Suppressor macrophage treated with lipopolysaccharide for 1 hour (primary cell): ENCODE measurements at places on chromosomes 16 and 17.

- DNase-seq: no peak
Observed at GRCh38 chr16:31250782-31251384, 8.9 kb upstream of the ITGAM start.

DNA sequence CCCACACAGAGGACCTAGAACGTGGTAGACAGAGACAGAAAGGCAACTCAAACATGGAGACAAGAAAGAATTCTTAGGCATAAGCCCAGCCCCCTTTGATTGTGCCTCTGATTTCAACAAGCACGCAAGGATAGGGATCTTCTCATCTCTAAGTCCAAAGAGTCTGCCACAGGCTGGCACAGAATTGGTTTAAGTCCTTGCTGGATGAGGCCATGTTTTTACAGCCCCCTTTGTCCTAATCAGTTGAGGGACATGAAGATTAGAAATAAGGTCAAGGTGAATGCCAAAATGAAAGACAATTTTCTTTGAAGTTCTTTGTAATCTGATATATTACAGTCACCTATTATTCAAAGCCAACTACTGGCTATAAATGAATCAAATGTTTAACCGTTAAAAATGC lies 68.0 kb upstream of the ATP2A3 start:
- no peak for DNase-seq

DNA sequence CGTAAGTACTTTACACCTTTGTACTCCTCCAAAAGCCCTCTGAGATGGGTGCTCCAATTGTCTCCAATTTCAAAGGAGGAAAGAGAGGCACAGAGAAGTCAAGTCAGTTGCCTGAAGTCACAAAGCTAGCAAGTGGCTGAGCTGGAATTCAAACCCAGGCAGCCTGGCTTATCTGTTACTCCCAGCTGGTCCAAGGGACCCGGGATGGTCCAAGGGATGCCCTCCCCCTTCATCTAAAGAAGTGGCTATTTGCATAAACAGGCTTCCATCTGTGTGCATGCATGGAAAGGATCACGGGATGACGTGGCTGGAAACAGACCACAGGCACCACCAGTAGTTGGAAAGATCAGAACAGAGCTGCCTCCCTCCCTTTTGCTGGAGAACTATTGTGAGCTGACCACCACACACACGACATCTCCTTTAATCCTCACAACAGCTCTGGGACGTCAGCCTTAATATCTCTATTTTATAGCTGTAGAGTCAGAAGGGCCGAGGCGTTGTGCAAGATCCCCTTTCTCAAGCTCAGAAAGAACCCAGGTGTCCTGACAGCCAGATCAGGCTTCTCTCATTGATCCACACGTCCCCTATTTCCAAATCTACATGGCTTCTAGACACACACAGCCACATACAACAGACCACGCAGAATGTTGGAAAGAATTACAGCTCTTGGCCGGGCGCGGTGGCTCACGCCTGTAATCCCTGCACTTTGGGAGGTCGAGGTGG lies 10.9 kb upstream of the COL1A1 start:
- DNase-seq: no peak

- DNase-seq: no peak
Observed at GRCh38 chr17:33401249-33401648, 108.2 kb upstream of the ASIC2 start.

DNA sequence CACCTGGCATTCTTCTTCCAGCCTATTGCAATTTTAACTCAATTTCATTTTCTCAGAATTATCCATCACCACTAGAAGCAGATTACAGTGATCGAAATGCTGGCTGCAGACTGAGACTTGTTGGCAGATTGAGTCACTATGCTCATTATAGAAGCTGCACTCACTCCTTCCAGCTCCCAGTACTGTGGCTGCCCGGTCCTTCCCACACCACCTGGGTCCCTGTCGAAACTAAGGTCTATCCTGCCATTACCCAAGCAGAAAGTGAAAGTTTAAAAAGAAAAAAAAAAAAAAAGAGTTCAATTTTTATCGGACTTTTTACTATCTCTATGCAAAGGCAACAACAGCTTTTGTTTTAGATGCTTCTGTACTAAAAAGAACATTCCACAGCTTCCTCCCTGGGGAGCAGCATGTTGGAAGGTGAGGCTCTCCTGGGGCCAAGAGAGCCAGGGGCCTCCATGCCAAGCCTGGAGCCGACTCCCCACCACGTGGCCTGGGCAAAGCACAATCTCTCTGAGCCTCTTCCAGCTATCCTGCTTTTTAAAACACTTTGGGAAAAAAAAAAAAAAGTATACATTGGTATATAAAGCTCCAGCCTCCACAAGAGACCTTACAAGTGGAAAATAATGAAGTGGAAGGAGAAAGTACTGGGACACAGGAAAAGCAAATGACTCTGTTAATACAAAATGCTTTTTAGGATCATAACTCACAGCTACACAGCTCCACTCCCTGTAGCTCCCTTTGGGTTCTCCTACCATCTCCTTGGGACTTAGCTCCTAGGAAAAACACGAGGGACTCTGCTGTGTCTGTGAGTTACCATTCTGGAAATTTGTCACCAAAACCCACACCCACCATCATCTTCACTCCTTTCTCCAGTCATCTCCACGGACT lies 77.8 kb downstream of the USP31 start:
- DNase-seq: no peak

- no peak for DNase-seq
Observed at GRCh38 chr16:10647721-10648296, 46.9 kb downstream of the TEKT5 start.

DNA sequence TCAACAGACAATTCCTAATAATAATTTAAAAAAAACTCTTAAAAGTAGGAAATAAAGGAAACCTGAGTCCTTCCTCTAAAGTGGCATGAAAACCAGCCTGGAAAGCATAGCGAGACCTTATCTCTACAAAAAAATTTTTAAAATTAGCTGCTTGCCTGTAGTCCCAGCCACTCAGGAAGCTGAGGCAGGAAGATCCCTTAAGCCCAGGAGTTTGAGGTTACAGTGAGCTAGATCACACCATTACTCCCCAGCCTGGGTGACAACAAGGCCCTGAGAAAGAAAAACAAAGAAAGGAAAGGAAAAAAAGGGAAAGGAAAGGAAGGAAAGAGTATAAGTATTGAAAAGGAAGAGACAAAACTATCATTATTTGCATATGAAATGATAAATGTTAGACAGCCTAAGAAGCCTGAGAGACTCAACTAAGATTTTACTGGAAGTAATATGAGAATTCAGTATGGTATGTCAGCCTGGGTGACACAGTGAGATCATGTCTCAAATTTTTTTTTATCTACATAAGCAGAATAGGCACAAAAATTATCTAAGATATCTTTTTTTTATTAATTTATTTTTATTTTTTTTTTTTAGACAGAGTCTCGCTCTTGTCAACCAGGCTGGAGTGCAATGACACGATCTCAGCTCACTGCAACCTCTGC lies 113.0 kb downstream of the GOSR1 start:
- DNase-seq: no peak

DNA sequence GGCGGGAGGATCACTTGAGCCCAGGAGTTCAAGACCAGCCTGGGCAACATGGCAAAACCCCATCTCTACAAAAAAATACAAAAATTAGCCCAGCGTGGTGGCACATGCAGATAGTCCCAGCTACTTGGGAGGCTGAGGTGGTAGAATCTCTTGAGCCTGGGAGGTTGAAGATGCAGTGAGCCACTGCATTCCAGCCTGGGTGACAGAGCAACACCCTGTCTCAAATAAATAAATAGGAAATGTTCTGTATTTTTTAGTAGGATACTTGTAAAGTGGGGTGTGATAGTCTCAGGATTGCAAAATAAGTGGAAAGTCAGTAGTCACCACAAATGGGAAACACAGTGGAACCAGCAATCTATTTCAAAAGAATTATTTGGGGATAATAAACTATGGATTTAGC lies 4.0 kb downstream of the RSPRY1 start:
- DNase-seq: no peak

GRCh38 chr17:15349119-15349518 lies 7.7 kb upstream of the TEKT3 start:
- DNase-seq: peak; percentile 48

DNA sequence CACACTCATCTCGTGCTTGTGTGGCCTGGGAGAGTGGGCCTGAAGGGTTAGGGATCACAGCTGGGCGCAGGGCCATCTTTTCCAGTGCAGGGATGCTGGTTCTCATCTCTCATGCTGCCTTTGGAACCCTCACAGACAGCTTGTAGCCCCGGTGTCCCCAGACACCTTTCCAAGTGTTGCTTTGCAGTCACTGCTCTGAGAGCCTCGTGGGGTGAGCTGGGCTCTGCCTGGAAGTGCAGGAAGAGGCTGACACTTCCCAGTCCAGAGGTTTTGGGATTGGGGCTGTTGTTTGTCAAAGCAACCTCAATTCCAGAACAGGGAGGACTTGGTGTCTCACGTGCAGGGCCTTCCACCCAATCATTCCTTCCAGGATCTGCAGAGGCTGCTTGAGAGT lies 28.2 kb downstream of the TBX4 start:
- DNase-seq: no peak

- DNase-seq: peak; percentile 58
Observed at GRCh38 chr16:79950932-79951719, 350.6 kb upstream of the MAF start.
